ENCODE measurements at places on chromosomes 2 and 18. TPM values are rescaled to one million over a fixed set of nuclear protein-coding genes. Genes with fewer than 3 reads are reported as not detected.

DNA sequence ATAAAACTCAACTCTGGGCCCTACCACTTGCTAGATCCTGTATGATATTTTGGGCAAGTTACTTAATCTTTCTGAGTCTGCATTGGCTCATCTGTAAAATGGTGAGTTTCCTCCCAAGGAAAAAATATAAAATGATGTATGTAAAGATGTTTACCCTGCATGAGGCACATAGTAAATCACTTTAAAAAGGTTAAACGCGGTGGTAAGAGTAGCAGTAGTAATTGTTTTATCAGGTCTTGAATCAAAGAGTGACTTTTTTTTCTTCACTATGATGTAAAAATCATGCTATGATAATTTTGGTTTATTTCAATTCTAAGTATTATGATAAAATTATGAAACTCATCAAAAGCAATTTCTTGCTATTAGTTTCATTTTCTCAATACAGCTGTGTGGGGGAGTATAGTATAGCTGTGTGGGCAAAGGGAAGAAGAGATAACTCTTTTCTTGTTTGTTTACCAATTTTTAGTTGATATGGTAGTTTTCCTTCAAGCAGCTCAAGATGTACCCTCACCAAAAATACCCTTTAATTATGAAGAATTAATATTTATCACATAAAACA, 10.7 kb downstream of the ARHGAP15 start:
- no peak for DNase-seq

DNA sequence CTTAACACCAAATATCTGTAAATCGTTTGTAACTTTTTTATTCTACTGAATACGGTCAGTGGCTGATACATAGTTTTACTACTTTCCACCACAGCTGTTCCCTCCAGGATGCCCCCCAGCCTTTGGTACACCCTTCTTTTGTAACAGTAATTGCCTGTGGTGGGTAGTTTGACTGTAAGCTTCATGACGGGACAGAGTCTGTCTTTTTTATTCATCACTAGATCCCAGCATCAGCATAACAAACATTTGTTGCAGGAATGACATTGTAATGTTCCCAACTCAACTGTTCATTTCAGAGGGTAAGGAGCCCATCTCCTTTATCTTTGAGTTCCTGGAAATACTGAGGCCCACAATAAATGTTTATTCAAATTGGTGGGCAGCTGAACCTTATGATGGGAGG, 67.5 kb downstream of the MBOAT2 start:
- DNase-seq: no peak

HOXD8 gene
- 4.1 TPM for total RNA-seq

HOXD12 gene
- not detected for total RNA-seq
